H9 (cell line): ENCODE measurements at places on chromosomes 2 and 18. TPM values are rescaled to one million over a fixed set of nuclear protein-coding genes. Genes with fewer than 3 reads are reported as not detected.

DNA sequence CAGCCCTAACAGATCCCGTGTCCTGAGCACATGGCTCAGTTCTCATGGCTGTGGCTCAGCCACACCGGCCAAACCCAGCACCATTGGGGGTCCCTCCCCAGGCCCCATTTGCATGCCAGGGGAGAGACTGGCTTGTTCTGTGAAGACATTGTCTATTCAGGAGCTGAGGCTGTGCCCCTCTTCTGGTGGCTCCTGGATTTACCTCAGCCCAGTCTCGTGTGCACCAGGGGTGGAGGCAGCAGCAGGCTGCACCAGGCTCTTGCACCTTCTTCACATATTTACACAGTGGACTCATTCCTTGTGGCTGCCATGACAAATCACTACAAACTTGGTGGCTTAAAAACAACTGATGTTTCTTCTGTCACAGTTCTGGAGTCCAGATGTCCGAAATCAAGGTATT lies 92.4 kb upstream of the ITGA6 start:
- DNase-seq, result peak; percentile 49

- no peak for DNase-seq
These were observed 14.2 kb upstream of the ANKRD44 start for GRCh38 chr2:197324801-197325200.

DNA sequence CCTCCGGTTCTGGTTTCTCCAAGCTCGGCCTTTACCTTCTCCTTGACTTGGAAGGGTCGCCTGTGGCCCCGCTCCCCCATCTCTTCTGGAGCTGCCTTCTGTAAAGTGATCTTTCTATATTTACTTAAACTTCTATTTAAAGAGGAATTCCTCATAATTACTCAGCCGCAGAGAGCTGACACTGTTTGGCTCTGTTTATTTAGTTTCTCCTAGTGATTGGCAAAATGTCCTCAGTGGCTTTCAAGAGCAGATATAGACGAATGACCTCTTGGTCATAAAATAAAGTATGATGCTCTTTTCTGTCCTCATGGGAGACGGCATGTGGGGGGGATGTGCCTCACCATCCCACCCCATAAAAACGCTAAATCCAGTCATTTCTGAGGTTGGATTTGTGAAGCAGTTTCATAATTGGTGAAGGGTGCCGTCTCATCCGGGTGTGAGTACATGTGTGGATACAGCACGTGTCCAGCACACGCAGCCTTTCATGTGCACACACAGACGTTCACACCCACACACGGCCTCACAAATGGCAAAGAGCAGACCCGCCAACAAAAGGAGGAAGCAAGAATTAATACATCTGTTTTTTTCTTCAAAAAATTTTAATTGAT lies 43.4 kb upstream of the SMAD7 start:
- no peak for DNase-seq

DNA sequence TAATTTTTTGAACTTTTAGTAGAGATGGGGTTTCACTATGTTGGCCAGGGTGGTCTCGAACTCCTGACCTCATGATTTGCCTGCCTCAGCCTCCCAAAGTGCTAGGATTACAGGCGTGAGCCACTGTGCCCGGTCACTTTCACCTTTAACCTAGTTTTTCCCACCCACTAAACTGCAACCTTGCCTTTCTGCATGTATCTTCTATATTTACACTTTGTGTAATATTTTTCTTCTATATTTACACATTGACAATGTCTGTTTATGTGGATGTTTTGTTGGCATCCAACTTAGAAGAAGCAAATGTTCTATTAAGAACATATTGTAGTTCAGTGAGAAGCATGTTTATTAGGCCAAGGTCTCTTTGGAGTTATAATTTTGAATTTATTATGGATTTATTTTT lies 26.7 kb downstream of the SNRPD1 start:
- no peak for DNase-seq

GRCh38 chr2:8153258-8153718 lies 528.6 kb upstream of the ID2 start:
- DNase-seq, result no peak

- no peak for DNase-seq
These were observed 112.2 kb upstream of the REG3G start for GRCh38 chr2:78913257-78913656.

DNA sequence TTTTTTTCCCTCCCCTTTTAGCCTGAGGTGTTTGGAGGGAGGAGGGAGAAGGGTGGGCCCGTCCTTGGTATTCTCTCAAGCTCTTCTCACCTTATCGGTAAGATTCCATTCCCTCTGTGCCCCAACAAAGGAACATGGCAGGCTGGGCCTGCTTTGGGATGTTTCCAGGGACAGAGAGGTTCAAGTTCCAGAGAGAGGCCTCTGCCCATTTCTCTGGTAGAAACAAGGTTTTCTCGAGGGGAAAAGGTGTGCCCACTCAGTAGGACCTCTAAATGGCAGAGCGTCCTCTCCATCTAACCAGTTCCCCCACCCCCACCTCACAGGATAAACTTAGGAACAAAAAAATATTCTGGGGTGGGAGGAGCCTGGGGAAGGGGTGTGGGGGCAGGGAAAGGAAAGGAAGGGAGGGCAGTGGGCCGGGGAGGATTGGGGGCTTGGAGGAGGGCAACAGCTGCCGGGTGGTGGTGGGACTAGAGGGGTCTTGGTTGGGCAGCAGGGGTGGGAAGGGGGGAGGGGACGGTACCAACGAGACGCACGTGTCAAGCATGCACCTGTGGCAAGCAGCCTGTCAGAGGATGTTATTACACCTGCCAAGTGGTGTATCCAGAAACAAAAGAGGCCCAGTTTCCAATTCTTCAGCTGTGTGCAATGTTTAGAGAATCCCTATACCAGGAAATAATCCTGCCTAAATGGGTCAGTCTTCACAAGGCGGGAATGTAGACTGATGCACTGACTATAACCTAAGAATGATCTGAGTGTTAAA lies 2.1 kb downstream of the PCBP1 start:
- peak; percentile 73 for DNase-seq

DNA sequence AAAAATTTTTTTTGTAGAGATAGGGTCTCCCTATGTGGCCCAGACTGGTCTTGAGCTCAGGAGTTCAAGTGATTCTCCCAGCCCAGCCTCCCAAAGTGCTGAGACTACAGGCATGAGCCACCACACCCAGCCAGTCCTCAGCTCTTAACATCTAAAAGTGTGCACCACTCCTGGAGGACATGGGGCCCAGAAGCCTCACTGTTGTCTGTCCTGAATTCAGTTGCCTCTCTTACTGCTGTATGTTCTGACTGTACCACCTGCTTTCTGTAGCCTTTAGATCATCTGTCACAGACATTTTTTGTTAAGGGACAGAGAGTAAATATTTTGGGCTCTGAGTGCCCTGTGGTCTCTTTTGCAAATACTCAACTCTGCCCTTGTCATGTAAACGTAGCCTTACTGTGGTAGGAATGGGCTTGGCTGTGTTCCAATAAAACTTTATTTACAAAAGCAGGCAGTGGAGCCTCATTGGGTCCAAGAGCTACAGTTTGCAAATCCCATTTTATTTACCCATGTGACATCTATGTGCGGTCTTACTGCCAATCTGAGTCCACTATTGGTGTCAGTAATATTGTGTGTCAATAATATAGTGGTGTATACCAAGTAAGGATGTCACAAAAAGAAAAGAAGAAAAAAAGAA lies 38.1 kb downstream of the TMEM37 start:
- no peak for DNase-seq

- DNase-seq, result no peak
These were observed 293.7 kb downstream of the DYSF start for GRCh38 chr2:71746946-71747501.

GRCh38 chr2:217901835-217902378 lies 100.9 kb downstream of the TNS1 start:
- no peak for DNase-seq

GRCh38 chr2:206031950-206032567 lies 53.9 kb downstream of the INO80D start:
- no peak for DNase-seq

GRCh38 chr18:59996370-59996966 lies 96.7 kb downstream of the PMAIP1 start:
- DNase-seq, result no peak

GRCh38 chr2:232139171-232139594 lies 177.7 kb downstream of the DIS3L2 start:
- DNase-seq, result no peak

GRCh38 chr2:205709319-205709718 lies 27.0 kb downstream of the NRP2 start:
- no peak for DNase-seq

DNA sequence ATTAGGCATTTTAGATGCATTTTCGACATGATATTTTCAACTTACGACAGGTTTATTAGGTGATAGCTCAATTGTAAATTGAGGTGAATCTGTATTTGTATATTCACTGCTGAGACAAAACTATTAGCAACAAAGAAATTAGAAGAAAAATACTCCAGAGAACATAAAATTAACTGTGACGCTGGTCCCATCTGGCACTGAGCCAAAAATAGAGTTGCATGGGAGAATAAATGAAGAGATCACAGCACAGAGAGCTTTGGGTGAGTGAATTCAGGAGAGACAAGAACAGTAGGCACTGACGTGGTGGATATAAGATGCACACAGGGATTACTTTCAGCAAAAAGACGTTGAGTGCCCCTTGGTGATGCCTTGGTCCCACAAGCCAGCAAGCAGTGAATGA lies 306.2 kb upstream of the RAB6C start:
- no peak for DNase-seq

DNA sequence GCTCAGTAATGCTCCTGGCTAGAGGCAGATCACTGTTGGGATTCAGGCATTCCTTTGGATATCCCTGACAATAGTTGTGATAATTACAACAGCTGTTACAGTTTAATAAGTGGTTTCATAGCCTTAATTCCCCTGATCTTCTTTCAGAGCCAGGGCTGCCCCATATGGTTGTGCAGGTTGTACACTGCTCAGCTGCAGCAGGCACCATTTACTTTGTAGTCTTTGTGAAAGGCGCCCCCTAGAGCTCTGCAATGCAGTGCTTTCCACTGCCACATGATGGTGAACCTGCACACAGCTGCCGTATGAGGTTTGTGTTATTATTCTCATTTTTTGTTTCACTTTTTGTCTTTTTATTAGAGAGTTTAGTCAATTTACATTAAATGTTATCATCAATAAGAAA lies 239.1 kb downstream of the KCNS3 start:
- DNase-seq, result peak; percentile 58

GRCh38 chr18:68177807-68178702 lies 536.9 kb downstream of the TMX3 start:
- DNase-seq, result no peak

- no peak for DNase-seq
These were observed 226.9 kb downstream of the CYRIA start for GRCh38 chr2:16438613-16439321.

- no peak for DNase-seq
These were observed 63.0 kb upstream of the MSH2 start for GRCh38 chr2:47339745-47340541.

GRCh38 chr18:5542515-5543035 lies 1.2 kb downstream of the EPB41L3 start:
- DNase-seq, result peak; percentile 47

GRCh38 chr2:241859436-241860183 lies 916 bp upstream of the PDCD1 start:
- DNase-seq, result no peak

DNA sequence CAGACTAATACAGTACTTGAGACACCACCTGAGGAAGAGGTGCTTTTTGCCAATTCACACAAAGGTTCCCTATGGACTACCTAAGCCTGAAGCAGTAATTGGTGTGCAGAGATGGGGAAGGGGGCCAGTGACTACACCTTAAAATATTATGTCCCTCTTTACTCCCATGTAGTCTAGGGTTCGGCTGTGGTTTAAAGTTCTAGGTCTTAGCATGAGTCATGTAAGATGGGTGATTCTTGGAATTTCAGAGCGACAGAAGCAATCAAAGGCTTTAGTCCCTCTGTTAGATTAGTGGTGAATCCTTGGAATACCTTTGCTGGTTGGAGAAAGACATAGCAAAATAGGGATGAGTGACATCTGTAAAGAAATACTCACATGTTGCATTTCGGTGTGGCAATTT lies 14.3 kb upstream of the CCDC85A start:
- DNase-seq, result no peak

DNA sequence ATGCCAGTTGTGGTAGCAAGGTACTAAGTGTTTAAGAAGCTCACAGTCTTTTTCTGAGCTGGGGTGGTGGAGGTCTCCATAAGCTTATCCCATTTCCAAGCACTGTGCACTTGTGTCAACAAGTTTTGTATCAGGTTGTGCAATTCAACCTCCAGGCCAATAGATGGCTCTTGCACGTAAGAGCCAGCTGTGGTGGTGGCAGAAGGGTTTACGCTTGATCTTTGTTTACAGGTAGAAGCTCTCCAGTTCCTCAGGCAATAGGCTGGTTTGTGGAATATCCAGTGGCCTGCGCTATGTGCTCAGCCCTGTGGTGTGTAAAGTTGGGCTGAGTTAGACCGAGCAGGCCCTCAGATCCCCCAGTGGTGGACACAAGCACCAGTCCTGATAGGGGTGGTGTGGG lies 89.7 kb upstream of the CNTNAP5 start:
- DNase-seq, result no peak

DNA sequence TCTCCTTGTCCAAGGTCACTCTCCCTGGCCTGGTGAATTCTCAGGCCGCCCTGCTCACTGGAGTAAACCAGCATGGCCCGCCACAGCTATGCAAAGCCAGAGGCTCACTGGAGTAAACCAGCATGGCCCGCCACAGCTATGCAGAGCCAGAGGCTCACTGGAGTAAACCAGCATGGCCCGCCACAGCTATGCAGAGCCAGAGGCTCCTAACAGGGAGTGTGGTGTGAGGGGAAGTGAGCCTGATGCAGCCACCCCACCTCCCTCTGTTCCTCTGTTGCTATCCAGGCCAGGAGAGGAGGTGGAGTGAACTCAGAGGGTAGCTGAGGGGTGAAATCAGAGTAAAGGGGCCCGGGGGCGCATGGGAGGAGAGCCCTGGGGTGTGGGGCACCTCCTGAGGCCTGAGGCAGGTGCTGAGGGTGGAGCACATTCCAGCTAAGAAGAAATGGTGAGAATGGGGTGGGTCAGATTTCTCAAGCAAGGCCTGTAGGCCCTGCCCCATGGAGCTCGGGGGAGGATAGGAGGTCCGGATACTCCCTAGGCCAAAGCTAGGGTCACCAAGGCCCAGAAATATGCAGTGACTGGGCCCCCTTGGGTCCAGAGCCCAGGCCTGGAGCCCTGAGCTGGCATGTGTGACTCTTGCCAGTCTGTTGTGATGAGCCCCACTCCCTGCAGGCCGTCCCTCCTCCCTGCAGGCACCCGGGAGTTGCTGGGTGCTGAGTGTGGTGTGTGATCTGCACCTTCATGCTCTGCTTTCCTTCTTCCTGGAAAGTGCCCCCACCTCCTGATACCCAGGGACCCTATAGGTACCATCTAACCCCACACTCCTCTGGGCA lies 1.5 kb downstream of the ATP6V1B1 start:
- peak; percentile 29 for DNase-seq

Gene SLC38A11
- not detected in 2 replicates for total RNA-seq

Gene MREG
- 21.0 and 21.8 TPM in 2 replicates for total RNA-seq

Gene LCT
- total RNA-seq, result 0.04 TPM in 2 replicates

Gene TUBA4B
- not detected in 2 replicates for total RNA-seq

Gene PSMA8
- total RNA-seq, result not detected in 2 replicates

Gene CAD
- total RNA-seq, result 117 and 130 TPM in 2 replicates

Gene MAB21L4
- 0.15 and 0.37 TPM in 2 replicates for total RNA-seq

Gene KCTD1
- 10.4 and 10.8 TPM in 2 replicates for total RNA-seq

Gene CCDC148
- total RNA-seq, result 1.1 and 1.5 TPM in 2 replicates

Gene CCDC102B
- 1.2 and 1.6 TPM in 2 replicates for total RNA-seq

Gene TMEFF2
- 0.39 and 1.1 TPM in 2 replicates for total RNA-seq

Gene CCBE1
- 0.39 and 0.46 TPM in 2 replicates for total RNA-seq
